ENCODE measurements at places on chromosomes 5 and 9.

- no peak for DNase-seq
Measured at GRCh38 chr9:94699715-94700373, 26.7 kb upstream of the AOPEP start.

DNA sequence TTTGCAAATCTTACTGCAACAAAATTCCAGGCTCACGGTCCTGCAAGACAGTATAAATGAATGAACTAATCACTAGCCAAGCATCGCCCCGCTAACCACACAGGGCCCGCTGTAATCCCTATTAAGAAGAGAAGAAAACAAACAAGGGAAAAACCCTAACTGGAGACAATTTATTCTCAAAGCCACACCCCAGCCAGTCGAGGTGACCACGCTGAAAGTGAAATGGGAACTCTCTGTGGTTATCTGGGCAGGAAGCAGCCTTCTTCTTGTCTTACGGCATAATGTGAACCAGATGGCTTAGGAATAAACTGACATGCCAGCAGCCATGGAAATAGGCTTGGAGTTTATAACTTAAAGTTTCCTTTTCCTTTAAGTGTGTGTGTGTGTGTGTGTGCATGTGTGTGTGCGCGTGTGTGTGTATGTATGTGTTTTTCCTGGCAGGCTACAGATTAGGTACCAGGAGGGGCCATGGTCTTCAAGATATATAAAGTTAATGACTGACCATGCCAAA is 120.2 kb downstream of the SEMA6A start:
- no peak for DNase-seq

GRCh38 chr9:107874591-107875369 is 385.2 kb upstream of the KLF4 start:
- DNase-seq: no peak

GRCh38 chr9:3646226-3646625 is 120.4 kb upstream of the RFX3 start:
- no peak for DNase-seq
